NCI-H1417 treated with DMSO at 0.1 percent for 48 hours (cell line): ENCODE measurements at places on chromosomes 3 and 15.

GRCh38 chr3:186054792-186055352 is 54.0 kb downstream of the ETV5 start:
- no peak for DNase-seq

GRCh38 chr15:61314427-61314826 is 85.3 kb upstream of the RORA start:
- DNase-seq, result no peak

GRCh38 chr3:163785693-163786092 is 1292.6 kb downstream of the SI start:
- no peak for DNase-seq

- DNase-seq, result no peak
Observed at GRCh38 chr15:86076468-86076867, 3.2 kb upstream of the AGBL1 start.

GRCh38 chr15:56916825-56917477 is 1.5 kb upstream of the TCF12 start:
- no peak for DNase-seq
